ENCODE measurements at places on chromosomes 4 and X. TPM values are rescaled to one million over a fixed set of nuclear protein-coding genes. Genes with fewer than 3 reads are reported as not detected.

- no peak for DNase-seq
Measured at GRCh38 chr4:155881555-155881954, 15.5 kb upstream of the ASIC5 start.

GRCh38 chr4:118775405-118775804 is 60.5 kb downstream of the SEC24D start:
- no peak for DNase-seq

DNA sequence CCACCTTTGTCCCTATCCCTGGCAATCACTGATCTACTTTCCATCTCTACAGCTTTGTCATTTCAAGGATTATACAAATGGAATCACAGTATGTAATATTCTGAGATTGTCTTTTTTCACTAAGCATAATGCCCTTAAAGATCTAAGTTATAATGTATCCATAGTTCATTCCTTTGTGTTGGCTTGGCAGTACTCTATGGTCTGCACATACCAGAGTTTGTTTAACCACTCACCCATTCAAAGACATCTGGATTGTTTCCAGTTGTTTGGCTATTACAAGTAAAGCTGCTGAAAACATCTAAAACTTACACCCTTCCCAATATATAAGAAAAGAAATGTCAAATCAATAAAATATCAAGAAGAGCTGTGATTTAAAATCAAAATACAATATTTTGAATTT is 26.0 kb upstream of the AWAT1 start:
- DNase-seq: peak; percentile 4

DNA sequence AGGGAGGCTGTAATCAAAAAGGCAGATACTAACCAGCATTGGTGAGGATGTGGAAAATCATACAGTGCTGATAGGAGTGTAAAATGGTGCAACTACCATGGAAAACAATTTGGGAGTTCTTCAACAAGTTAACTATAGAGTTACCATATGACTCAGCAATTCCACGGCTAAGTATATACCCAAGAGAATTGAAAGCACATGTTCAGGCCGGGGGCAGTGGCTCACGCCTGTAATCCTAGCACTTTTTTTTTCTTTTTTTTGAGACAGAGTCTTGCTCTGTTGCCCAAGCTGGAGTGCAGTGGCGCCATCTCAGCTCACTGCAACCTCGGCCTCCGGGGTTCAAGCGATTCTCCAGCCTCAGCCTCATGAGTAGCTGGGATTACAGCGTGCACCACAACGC is 15.0 kb upstream of the CD99L2 start:
- DNase-seq: peak; percentile 41

- no peak for DNase-seq
Measured at GRCh38 chr4:169201222-169202144, 69.3 kb downstream of the SH3RF1 start.

The F8A2 gene
- not detected for total RNA-seq

GRCh38 chr4:13627178-13627605 is 333 bp downstream of the BOD1L1 start:
- DNase-seq: no peak

GRCh38 chr4:70705183-70706043 is 16.4 kb upstream of the RUFY3 start:
- DNase-seq: peak; percentile 54

- DNase-seq: no peak
Measured at GRCh38 chrX:83504721-83505479, 3.2 kb upstream of the POU3F4 start.

- no peak for DNase-seq
Measured at GRCh38 chr4:166846939-166847338, 387.4 kb downstream of the SPOCK3 start.

GRCh38 chr4:106986486-106986885 is 49.6 kb downstream of the DKK2 start:
- no peak for DNase-seq

The PITX2 gene
- total RNA-seq: 3.6 TPM

The FRMD7 gene
- total RNA-seq: not detected

Measured in IMR-90 (cell line).